ENCODE measurements at places on chromosomes 3 and 15.

- no peak for DNase-seq
Observed at GRCh38 chr3:173743111-173743510, 345.6 kb downstream of the NLGN1 start.

- no peak for DNase-seq
Observed at GRCh38 chr3:183369627-183370026, 58.8 kb downstream of the MCF2L2 start.

- DNase-seq = no peak
Observed at GRCh38 chr15:38176691-38177090, 75.9 kb upstream of the SPRED1 start.

DNA sequence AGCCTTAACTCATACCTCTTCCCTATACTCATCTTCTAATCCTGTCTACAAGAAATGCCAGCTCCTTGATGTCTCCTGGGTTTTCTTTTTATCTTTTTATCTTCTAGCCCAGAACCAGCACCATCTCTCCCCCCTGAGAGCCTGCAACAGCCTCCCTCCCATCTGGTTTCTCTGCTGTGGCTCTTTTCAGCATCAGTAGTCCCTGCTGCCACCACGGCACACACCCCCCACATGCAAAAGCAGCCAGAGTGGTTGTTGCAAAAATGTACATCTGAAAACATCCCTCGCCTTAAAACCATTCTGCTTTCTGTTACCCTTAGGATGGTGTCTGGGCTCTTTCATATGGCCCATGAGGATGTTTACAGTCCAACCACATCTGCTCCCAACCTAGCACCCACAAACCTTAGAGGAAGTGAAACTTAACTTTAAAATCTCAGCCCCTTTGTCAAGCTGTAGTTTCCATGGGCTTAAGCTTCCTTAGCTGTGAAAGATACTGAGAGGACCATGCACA lies 775 bp downstream of the TTC21A start:
- peak; percentile 76 for DNase-seq

DNA sequence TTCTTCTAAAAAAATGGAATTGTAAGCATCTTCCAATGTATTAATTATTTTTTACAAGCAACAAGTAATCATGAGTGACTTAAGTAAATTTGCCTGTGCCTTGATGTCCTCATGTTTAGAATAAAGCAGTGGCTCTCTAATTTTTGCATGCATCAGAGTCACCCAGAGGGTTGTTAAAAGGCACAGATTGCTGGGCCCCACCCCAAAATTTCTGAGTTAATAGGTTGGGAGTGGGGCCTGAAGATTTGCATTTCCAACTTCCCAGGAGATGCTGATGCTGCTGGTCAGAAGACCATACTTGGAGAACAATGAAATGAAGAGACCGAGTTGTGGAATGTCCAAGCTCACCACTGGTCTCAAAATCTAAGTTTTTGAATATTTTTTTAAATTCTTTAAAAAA lies 70.2 kb downstream of the ARHGAP31 start:
- DNase-seq = no peak

DNA sequence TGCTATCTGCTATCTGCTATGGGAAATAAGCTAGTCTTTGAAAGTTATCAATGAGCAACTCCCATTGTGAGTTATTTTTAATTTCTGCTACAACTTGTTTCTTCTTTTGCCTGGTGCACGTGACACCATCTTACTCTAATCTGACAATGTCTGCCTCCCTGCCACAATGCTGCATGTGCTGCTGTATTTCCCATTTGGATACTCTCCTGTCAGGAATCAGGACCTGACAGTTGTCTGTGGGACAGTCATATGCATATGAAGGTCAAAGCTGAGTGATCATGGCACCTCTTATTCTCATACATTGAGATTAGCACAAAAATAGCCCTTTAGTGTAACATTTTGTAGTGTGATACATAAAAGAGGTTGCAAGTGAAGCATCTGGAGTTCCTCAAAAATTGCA lies 45.8 kb downstream of the HMG20A start:
- no peak for DNase-seq

DNA sequence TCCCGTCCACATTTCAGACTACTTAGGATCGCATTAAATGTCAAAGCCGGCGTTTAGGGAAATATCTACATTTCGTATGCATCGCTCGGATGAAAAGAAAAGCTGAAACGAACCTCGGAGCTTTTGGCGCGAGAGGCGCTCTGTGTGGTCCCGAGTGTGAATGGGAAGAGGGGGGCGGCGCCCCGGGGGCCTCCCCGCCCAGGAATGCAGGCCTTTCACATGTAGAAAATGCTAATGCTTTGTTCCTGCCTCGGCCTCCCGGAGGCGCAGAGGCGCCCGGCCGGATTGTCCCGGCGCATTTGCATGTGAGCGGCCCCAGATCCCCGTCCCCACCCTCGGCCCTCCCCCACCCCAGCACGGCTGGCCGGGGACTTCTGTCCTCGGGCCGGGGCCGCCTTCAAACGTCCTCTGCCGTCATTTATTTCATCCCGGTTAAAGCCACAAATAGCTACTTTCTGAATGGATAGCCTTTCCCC lies 37.0 kb upstream of the TRIM71 start:
- peak; percentile 60 for DNase-seq

GRCh38 chr3:23404246-23404645 lies 201.1 kb downstream of the UBE2E2 start:
- DNase-seq = no peak

- no peak for DNase-seq
Observed at GRCh38 chr15:51195459-51195858, 100.8 kb upstream of the TNFAIP8L3 start.

- no peak for DNase-seq
Observed at GRCh38 chr3:120077731-120078130, 16.5 kb downstream of the GSK3B start.

GRCh38 chr3:64152086-64152485 lies 73.2 kb downstream of the PRICKLE2 start:
- DNase-seq = no peak

DNA sequence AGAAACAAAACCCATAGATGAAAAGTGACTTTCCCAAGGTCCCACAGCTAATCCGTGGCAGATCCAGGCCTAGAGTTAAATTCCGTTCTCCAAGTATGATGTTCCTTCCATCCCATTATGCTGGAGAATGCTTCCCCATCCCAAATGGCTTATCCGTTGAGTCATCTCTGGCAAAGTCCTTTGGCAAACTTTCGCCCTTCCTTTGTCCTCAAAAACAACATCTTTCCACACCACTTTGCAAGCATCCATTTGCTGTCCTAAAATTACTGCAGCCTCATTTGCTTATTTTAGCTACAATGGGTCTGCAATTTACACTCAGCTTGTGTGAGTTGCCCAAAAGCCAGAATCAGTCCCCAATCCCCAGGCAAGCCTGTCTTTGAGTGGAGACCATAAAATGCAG lies 304.0 kb upstream of the TLE3 start:
- DNase-seq = no peak

DNA sequence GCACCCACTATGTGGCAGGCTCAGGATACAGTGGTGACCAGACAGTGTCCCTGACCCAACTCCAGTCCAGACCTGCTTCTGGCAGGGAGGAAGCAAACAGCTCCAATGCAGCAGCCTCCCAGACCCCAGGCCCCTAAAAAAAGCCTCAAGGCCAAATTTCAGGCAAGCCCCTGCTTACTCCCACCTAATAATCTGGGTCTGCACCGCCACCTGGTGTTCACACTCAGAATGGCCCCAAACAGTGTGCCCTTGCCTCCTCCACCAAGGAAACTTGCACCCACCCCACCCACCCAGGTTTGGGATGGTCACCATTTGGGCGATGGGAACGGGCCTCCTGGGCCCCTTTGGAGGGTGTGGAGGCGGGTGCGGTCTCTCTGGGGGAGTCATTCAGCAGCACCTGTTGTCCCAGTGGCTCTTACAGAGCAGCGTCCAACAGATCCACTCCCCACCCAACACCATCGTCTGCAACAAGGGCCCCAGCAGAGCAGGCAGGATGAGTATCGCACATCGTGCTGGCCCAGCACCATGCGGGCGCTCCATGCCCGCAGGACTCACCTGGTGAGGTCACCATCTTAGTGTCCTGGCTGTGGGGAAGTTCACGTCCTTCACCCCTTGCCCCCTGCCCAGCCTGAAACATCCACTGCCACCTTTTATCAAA lies 17.3 kb downstream of the C3orf18 start:
- DNase-seq = peak; percentile 86

DNA sequence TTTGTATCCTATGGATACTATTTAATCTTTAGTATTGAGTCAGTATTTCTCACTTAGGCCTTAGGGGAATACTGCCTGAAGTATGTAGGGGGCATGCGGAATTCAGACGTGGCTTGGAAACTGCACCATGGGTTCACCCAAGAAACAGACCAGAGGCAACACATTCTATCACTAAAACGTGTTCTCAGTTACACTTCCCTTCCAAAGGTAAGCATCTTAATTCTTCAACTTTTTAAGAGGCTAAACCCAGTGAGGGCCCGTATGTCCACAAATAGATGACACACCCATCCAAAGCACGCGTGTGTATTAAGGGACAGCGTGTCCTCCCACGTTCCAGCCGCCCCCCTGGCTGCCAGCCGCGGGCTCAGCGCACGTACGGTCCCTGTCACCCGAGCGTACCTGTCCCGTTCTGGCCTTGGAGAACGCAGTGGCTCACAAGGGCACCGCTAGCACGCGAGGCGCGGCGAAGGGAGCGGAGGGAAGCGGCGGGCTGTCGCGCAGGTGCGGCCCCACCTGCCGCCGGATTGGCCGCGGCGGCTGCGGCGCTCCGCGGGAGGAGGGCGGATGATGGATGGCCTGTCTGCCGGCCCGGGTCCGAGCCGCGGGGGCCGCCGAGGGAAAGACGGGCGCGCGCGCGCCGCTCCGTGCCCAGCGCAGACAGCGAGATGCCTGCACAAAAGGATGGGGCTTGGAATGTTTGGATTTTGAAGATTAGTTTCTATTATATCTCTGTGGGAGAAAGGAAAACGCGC lies 1003.9 kb upstream of the NR2F2 start:
- DNase-seq = no peak

GRCh38 chr3:74420538-74421124 lies 193.8 kb downstream of the CNTN3 start:
- DNase-seq = no peak

- DNase-seq = no peak
Observed at GRCh38 chr3:157066335-157067098, 93.4 kb downstream of the CCNL1 start.

- DNase-seq = no peak
Observed at GRCh38 chr15:70556151-70556741, 207.1 kb downstream of the UACA start.

GRCh38 chr3:13015286-13016082 lies 57.7 kb downstream of the IQSEC1 start:
- DNase-seq = peak; percentile 61

DNA sequence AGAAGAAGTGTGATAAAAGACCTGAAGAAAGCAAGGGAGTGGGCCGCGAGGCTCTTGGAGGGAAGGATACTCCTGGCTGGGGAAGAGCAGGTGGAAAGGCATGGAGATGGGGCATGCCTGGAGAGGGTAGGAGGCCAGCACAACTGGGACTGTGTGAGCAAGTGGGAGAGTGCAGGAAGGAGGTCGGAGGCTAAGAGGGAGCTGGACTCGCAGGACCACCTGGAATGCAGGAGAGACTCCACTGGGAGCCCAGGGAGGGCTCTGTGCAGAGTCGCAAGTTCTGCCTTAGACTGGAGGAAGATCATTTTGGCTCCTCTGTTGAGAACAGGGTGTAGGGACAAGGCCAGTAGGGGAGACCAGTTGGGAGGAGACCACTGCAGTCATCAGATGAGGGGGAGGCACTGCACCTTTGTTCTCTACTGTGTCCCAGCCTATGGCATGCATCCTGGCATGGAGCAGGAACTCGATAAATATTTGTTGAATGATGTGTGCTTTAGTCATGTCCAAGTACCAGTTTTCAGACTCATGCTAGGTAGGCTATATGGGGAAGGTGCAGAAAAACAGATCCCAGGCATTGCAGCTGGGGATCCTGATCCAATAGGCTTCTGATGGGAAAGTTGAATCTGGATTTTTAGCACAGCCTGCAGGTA lies 13.7 kb downstream of the FAM107A start:
- no peak for DNase-seq

DNA sequence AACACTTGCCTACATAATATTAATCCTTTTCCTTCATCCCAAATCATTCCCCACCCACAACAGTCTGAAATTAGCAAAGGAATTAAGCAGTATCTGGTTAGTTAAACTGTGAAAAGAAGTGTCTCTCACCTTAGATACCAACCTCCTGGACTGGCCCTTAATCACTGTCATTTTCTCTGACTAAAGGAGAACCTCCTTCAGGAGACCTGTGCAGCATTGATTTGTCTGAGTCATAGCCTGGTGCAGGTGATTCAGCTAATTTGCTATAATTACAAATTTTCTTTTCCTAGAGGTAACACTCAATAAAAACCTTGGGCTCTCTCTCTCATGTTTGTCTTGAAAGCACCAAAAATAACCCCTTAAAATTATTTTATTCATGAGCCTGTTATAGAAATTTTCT lies 279.8 kb upstream of the SEMA6D start:
- no peak for DNase-seq

DNA sequence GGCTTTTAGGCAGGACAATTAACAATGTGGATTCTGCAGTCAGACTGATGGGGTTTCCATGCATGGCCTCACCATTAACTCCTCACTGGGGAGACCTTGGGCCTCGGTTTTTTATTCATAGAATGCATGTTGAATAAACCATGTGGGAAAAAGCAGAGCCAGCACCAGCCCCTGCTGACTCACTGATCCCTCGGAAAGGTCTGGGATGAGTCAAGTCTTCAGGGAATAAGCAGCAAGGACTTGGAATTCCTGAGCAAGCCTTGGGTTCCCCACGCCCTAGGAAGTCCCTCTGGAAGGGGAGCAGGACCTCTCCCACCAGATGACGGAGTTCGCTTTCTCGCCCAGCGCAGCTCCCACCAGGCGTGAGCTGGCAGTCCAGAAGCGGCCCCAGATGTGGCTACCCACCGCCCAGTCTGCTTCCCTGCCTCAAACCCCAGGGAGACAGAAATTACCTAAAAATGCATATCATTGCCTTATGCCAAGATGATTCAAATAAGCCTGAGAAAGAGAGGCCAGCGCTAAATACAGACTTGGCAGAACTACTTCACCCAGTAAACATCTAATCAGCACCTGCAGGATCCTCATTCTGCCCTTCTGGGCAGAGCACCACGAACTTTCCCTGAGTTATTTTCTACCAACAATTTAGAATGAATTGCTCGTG lies 45.4 kb downstream of the BTD start:
- no peak for DNase-seq

DNA sequence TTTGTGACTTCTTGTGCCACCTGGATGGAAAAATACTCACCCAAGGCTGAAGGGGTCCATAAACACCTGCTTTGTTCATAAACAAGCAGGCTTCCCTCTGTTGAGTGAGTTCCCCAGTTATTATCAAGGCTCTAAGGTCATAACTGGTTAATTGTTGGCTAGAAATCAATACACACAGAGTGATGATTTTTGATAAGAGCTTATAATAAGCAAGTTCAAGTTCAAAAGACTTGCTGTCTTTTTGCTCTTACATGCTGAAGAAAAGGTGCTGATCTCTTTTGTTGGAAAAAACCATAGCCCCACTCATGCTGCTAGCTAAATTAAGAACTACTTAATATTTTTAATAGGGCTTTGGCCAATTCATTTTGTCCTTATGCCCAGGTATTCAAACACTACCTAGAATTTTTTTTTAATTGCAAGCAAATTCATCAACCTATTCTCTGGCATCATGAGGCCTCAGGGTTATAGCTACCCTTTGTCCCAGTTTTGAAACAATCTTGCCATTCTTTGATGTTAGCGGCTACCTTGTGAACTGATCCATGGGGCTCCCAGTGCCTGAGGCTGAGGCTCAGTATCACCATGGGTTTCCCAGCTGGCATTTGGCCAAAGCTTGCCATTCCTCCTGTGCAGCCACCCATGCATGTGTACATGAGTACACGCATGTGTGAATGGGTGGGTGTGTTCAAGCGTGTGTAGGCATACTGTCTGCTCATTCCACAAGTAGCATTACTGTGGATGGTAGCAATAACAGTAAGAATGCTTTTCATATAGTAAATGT lies 127.6 kb upstream of the LPP start:
- DNase-seq = no peak

All from GM13976 (cell line).